Thymus (tissue), 14 donors: ENCODE measurements at places on chromosomes 5 and 9. TPM values are rescaled to one million over a fixed set of nuclear protein-coding genes. Genes with fewer than 3 reads are reported as not detected.

The C5orf63 gene
- 6.1 TPM for polyA plus RNA-seq

The BSPRY gene
- 6.1 TPM for polyA plus RNA-seq

DNA sequence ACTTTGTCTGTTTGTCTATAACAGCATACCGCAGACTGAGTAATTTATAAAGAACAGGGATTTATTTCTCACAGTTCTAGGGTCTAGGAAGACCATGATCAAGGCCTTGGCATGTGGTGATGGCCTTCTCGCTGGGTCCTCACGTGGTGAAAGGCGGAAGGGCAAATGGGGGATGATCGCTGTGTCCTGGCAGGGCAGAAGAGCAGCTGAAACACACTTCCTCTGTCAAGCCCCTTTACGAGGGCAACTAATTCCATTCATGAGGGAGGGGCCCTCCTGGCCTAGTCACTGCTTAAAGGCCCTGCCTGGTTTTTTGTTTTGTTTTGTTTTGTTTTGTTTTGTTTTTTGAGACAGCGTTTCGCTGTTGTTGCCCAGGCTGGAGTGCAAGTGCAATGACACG lies 41.9 kb upstream of the UBTD2 start:
- DNase-seq = no peak

DNA sequence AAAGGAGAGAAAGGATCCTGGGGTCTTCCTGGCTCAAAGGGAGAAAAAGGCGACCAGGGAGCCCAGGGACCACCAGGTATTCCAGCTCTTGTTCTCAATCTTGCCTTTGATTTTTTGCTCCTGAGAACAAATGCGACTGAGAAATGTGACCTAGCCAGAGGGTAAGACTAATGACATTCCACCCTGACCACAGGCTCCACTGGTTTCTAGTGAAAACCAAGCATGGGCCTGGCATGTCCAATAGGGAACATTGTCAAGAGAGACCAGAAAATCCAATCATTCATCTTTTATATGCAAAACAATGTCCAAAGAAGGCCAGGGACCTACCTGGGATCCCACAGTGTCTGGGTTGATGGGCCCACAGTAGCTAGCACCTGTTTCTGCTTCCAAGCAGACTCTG lies 50.3 kb upstream of the TGFBR1 start:
- no peak for DNase-seq

GRCh38 chr9:86073839-86074238 lies 25.5 kb downstream of the GOLM1 start:
- DNase-seq = no peak
